ENCODE measurements at places on chromosomes 7 and 10. TPM values are rescaled to one million over a fixed set of nuclear protein-coding genes. Genes with fewer than 3 reads are reported as not detected.

The NPFFR1 gene
- polyA plus RNA-seq = 0.05 TPM

The NUTM2D gene
- polyA plus RNA-seq = 0.07 TPM

The DPP6 gene
- polyA plus RNA-seq = not detected

The CYP2E1 gene
- polyA plus RNA-seq = 1.4 TPM

The SFMBT2 gene
- 2.9 TPM for polyA plus RNA-seq

The ASIC3 gene
- polyA plus RNA-seq = 0.87 TPM

The ASB10 gene
- not detected for polyA plus RNA-seq

The OR6V1 gene
- not detected for polyA plus RNA-seq

The CDNF gene
- polyA plus RNA-seq = 0.77 TPM

The FBXL13 gene
- polyA plus RNA-seq = 1.3 TPM

The DMBT1 gene
- 0.05 TPM for polyA plus RNA-seq

The ADRA2A gene
- 0.61 TPM for polyA plus RNA-seq

The CALY gene
- 9.0 TPM for polyA plus RNA-seq

The KLF14 gene
- not detected for polyA plus RNA-seq

The VWA2 gene
- 0.48 TPM for polyA plus RNA-seq

The CDHR3 gene
- polyA plus RNA-seq = 4.9 TPM

The DKK1 gene
- polyA plus RNA-seq = 0.45 TPM

The OR2A42 gene
- polyA plus RNA-seq = 2.1 TPM

The EVX1 gene
- not detected for polyA plus RNA-seq

The PDE6C gene
- polyA plus RNA-seq = 0.06 TPM

The ANKMY2 gene
- polyA plus RNA-seq = 4.4 TPM

The CISD1 gene
- 82.5 TPM for polyA plus RNA-seq

The FGF8 gene
- polyA plus RNA-seq = 2.7 TPM

The NACAD gene
- polyA plus RNA-seq = 4.9 TPM

The POLR2J3 gene
- polyA plus RNA-seq = 135 TPM

The CYP3A4 gene
- not detected for polyA plus RNA-seq

The MBLAC1 gene
- polyA plus RNA-seq = 2.4 TPM

The SLC18A3 gene
- 0.09 TPM for polyA plus RNA-seq

The CPA4 gene
- not detected for polyA plus RNA-seq

The STEAP4 gene
- polyA plus RNA-seq = not detected

The GLI3 gene
- polyA plus RNA-seq = 23.5 TPM

The DYNC1I1 gene
- 1.9 TPM for polyA plus RNA-seq

The GATAD1 gene
- 15.4 TPM for polyA plus RNA-seq

The MRC1 gene
- not detected for polyA plus RNA-seq

The C10orf105 gene
- polyA plus RNA-seq = 0.19 TPM

The SPDYE5 gene
- polyA plus RNA-seq = 1.8 TPM

The LRRD1 gene
- not detected for polyA plus RNA-seq

The CADPS2 gene
- 16.3 TPM for polyA plus RNA-seq

The ABCB4 gene
- polyA plus RNA-seq = 1.5 TPM

The MEOX2 gene
- polyA plus RNA-seq = 0.50 TPM

The EPHB4 gene
- 23.3 TPM for polyA plus RNA-seq

The RTKN2 gene
- polyA plus RNA-seq = 11.7 TPM

The ZNF804B gene
- polyA plus RNA-seq = not detected

The TMEM184A gene
- 0.03 TPM for polyA plus RNA-seq

The IFIT1 gene
- 2.4 TPM for polyA plus RNA-seq

The CLDN4 gene
- polyA plus RNA-seq = 16.5 TPM

The FXYD4 gene
- polyA plus RNA-seq = not detected
